Activated T-cell treated with anti-CD3 and anti-CD28 coated beads, Interleukin-2, amount 50 U/mL, for 4 hours (primary cell): ENCODE measurements at places on chromosomes 16 and 17. TPM values are rescaled to one million over a fixed set of nuclear protein-coding genes. Genes with fewer than 3 reads are reported as not detected.
A peak's percentile ranks its signal among the peaks of the same experiment; 100 is the strongest.

The GPT2 gene
- 8.8 TPM for total RNA-seq

The CPHXL2 gene
- not detected for total RNA-seq

The RGS11 gene
- total RNA-seq, result not detected

The GDPD3 gene
- total RNA-seq, result 0.76 TPM

The CD300LB gene
- not detected for total RNA-seq

The TPSG1 gene
- not detected for total RNA-seq

GRCh38 chr17:15958484-15958854 lies 13.5 kb downstream of the ADORA2B start:
- no peak for DNase-seq

DNA sequence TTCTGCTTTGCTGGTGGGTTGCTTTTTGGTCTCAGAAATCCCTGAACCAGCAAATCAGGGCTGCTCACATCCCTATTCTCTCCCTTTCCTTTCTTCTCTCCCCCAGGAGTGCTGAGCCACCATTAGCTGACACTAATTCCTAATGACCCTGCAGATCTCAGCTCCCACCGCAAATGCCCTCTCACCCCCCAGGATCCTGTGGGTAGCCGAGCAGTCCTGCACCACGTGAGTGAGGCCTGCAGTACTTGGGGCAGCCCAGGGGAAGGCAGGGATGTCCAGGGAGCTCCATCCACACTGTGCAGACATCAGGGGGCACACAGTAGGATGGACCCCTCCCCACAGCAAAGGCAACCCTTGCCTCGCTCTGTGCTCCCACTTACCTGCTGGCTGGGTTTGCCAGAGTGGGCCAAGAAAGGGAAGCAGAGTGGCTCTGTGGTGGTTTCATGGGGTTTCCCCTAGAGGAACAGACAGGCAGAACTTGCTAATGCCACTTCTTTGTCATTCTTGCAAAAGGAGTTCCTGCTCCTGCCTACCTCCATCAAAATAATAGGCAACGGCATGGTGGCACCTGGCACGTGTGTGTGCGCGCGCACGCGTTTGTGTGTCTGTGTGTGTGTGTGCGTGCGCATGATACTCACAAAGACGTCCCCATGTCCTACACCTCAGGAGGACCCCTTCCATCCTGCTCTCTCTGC lies 135.6 kb downstream of the GAS7 start:
- no peak for DNase-seq

GRCh38 chr16:3756113-3756512 lies 38.8 kb upstream of the TRAP1 start:
- DNase-seq, result no peak

- DNase-seq, result no peak
These were observed 11.9 kb downstream of the STAC2 start for GRCh38 chr17:39213852-39214251.

GRCh38 chr17:66643815-66644710 lies 190.9 kb upstream of the CACNG5 start:
- no peak for DNase-seq

DNA sequence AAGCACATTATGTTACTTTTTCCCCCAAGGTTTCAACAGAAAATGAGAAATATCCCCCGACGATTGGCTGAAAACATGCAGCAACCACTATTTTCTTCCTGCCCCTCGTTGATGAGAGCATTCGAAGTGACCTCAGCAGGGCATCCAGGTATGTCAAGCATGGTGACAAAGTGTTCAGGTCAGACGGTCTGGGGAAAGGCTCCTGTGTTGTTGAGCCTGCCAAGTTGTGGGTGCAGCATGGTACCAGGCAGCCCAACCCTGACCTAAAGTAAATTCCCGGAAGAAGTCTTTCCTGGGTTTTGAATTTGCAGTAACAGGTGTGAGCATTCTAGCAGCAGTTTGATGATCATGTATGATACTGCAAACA lies 51.7 kb upstream of the SEC14L1 start:
- peak; percentile 9 for DNase-seq

- no peak for DNase-seq
These were observed 64.0 kb downstream of the TANGO6 start for GRCh38 chr16:68907297-68907696.

GRCh38 chr17:78889531-78889930 lies 13.5 kb downstream of the CEP295NL start:
- DNase-seq, result no peak

DNA sequence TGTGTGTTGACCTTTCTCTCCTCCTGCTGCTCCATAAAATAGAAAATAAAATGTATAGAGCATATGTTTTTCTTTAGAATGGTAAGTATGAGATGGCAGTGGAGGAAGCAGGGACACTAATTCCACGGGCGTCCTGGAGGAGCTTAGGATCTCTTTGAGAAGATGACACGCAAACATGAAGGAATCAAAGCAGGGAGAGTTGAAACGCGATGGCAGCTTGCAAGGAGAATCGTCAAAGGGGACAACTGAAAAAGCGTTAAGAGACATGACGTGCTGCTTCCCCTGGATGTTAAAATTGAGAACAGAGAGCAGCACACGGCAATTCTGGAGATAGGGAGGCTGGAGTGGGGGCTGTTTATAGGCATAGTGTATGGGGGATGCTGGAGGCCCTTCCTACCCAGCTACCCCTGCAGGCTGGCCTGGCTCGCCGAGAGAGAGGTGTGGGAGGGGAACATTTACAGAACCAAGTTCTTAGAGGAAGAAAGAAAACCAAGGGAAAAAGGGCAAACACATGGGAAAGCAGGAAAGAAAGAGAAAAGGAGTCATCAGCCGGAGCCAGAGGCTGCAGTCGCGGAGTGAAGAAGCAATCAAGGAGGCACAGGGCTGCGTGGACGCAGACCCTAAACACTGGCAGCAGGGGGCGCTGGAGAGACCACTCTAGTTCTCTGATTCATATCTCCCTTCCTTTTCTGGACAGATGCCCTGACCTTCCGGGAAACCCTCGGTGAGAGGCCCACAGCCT lies 55.8 kb downstream of the MYH13 start:
- DNase-seq, result no peak

DNA sequence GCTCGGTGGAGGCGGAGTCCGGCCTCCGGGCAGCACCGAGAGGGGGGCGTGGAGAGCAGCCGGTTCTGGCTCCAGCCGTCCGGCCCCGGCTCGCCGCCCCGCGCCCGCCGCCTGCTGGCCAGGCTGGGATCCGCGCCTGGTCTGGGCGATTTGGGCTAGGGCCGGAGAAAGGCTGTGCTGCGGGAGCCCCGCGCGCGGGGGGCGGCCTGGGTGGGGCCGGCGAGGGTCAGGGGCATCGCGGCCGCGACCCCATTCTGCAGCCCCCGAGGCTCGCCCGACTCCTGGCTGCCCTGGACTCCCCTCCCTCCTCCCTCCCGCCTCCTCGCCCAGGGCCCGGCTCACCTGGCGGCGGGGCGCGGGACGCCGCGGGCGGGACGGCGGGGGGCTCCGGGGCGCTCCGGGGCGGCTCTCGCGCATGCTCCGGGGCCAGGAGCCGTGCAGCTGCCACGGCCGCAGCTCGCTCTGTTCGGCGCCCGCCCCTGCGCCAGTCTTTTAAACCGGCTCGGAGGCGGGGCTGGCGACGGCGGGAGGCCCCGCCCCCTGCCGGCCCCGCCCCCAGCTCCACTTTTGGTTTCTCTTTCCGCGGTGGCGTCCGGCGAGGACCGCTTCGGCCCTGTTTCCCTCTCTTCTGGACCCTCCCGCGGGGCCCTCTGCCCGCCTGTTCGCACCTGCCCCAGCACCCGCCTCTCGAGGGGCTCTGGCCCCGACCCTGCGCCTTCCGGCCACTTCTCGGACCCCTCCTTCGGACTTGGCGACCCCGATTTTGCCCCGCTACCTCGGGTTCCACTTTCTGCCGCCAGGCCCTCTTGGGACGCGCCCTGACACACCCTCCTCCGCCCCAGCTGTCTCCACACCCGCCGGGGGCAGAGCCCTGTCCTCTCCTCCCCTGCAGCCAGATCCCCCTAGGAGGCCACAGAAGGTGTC lies at the start of gene SOCS1:
Gene SOCS1, minus strand, starts transcription at position 468 of the 924 bp plus-strand sequence. CDS start 726 bp downstream, outside the sequence.
- DNase-seq, result peak; percentile 89

DNA sequence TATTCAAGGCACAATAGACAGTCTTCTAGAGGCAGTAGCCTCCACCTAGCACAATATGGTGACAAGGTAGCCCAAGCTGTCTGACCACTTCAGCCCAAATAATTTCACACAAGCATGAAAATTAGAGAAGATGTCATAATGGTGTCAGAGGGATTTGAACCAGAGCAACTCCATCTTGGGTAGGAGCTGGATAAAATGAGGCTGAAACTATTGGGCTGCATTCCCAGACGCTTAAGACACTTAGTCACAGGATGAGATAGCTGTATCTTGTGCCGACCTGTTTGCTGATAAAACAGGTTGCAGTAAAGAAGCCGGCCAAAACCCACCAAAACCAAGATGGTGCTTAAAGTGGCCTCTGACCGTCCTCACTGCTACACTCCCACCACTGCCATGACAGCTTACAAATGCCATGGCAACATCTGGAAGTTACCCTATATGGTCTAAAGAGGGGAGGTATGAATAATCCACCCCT lies 192.6 kb downstream of the CPPED1 start:
- no peak for DNase-seq
